ENCODE measurements at places on chromosomes 5 and 9.
A peak's percentile ranks its signal among the peaks of the same experiment; 100 is the strongest.

DNA sequence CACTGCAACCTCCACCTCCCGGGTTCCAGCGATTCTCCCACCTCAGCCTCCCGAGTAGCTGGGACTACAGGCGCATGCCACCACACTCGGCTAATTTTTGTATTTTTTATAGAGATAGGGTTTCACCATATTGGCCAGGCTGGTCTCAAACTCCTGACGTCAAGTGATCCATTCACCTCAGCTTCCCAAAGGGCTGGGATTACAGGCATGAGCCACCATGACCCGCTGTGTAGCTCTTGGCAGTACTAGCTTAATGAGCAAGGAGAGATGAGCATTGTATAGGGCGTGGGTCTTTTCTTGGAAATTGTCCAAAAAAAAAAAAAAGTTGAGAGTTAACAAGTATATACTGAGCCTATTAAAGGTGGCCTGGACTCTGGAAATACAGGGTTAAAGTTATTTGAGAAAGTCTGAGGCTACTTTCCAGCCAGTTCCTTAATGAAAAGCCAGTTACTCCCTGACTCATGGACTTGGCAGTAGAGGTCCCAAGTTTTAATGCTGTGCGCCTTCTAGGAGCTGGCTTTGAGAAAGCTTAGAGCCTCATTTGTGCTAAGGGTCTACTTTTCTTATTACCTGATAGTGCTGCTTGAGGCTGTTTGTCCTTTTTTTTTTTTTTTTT, 4.2 kb upstream of the FGF18 start:
- no peak for DNase-seq

- DNase-seq = no peak
These were observed 73.2 kb upstream of the PHYKPL start for GRCh38 chr5:178305801-178306200.

DNA sequence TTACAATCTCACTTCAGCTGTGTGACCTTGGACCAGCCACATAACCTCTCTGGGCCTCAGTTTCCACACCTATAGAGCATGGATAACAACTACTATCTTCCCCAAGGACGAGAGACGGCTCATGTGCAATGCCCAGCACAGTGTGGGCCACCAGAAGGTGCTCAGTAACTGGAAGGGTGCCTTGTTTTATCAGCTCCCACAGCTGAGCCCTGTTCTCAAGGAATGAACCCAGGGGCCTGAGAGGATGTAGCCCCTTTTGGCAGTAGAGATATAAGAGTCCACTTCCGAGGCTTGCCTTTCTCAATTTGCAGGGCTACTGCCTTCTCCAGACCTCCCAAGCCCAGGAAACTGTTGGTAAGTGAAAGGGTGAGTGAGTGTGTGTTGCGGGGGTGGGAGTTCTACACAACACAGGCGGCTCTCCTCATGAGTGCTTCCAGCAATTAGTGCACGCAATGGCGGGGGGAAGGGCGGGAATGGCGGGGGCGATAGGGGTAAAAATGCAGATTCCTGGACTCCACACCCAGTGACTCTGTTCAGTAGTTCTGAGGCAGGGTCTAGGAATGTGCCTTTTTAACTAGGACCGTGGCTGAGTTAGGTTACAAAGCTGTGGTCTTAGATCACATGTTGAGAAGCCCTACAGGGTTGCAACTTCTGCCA, 185.1 kb downstream of the FSTL4 start:
- DNase-seq = no peak

- DNase-seq = no peak
These were observed 39.2 kb downstream of the PRR16 start for GRCh38 chr5:120503341-120503740.

- no peak for DNase-seq
These were observed 148.0 kb downstream of the TARS1 start for GRCh38 chr5:33588654-33589372.

DNA sequence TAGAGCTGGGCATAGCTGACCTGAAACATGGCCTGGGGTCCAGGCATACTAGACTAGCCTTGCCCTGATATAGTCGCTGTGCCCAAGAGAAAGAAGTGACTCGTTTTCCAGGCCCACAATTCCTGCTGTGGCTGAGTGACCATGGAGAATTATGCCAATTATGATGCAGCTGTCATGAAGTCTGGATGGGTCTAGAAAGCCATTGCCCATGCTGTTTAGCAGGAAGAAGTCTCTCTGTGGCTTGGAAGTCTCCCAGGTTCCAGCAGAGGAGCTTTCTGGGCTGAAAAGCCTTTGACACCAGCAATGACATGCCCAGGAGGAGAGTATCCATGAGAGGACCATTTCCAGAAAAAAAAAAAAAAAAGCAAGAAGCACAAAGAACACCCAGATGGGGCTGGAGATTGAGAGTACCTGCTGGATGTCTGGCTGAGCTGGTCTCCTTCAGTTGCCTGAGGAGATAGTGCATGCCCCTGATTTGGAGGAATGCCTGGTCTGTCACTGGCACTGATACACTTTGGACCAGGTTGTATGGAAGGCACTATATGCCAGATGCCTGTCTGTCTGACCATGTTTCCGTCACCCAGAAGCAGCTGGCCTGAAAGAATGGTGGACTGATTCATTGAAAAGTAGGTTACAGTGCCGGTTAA, 128.0 kb upstream of the EPB41L4A start:
- no peak for DNase-seq

- no peak for DNase-seq
These were observed 232.3 kb downstream of the IRX2 start for GRCh38 chr5:2519153-2519552.

DNA sequence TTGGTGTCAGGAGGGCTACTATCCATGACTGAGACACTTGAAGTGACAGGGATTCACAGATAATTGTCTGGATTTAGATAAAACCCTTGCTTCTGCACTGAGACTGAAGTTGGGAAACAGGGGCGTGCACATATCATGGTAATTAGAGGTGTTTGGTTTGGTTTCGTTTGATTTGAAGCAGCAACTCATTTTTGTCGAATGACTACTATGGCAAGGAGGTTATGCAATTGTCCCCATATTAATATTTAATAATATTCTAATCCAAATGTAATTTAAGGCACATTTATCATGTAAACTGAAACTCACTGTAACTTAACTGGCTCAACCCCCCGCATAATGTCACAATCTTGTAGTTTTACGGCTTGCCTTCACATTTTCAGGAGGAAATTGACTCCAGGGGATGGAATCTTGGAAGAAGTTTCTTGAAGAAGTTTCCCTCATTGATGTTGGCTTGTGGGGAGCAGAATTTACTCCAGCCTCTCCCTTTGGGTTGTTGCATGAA, 12.5 kb downstream of the ZNF366 start:
- no peak for DNase-seq

DNA sequence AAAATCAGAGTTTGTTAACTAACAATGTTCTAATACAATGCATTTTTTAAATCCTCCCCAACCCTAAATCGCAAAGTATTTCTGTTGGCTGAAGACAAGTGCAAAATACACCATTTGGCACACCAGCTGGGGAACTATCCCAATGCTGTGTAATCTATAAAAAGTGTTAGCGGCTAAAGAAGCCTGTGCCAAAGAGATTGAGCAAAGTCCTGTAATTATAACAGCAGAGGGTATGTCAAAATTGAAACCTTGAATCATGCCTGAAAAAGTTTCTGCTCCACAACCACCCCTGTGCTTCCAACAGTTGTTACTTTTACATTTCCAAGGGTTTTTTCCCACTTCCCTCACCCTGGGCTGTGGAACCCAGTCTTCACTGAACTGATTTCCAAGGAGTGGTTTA, 83.1 kb upstream of the PLPP6 start:
- no peak for DNase-seq

GRCh38 chr5:125536582-125536981, 790.1 kb upstream of the ZNF608 start:
- no peak for DNase-seq

GRCh38 chr5:139872851-139873794, 77.5 kb downstream of the PSD2 start:
- DNase-seq = no peak

DNA sequence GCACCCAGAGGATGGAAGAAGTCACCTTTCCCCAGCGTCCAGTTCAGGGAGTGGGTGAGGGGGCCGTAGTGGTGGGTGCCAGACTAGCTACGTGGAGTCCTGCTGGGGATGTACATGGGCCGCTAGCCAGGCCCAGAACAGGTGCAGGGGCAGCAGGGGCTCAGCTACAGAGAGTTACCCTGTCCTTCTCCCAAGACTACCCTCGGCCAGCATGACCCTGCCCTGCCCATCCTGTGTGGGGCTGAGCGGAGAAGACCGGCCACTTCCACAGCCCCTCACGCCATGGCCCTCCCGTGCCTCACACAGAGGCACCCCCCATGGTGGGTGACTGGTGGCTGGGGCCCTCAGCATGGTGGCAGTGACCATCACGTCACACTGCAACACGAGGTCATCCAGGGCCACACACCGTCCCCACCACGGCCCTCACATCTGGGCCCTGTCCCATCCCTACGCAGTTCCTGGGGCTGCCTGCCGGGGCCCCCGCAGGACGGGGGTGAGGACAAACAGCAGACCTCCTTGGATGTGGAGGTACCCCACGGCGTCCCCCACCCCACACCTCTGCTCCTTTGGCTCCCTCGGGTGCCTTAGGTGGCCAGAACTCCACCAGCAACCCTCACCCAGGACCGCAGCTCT, 977 bp upstream of the DPP7 start:
- no peak for DNase-seq

GRCh38 chr5:69001627-69002026, 92.2 kb upstream of the SLC30A5 start:
- DNase-seq = no peak

GRCh38 chr5:136726506-136726905, 361.2 kb upstream of the TRPC7 start:
- DNase-seq = no peak

- no peak for DNase-seq
These were observed 3.3 kb downstream of the SETX start for GRCh38 chr9:132351404-132352045.

DNA sequence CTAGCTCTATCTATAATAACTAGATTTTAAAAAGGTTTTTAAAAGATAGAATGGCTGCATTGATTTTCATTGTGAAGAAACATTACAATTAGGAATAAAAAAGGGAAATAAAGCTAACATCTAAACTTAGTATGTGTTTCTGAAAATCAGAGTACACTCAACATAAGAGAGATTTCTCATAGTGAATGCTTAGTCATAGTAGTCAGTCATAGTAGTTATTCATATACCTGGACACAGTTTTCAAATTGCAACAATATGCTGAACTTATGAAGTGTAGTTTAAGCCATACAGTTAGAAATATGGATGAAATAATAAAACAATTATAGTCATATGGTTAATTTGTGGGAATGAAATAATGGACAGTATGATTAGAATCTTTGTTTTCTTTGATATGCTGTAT, 273.0 kb upstream of the CTNND2 start:
- DNase-seq = no peak

DNA sequence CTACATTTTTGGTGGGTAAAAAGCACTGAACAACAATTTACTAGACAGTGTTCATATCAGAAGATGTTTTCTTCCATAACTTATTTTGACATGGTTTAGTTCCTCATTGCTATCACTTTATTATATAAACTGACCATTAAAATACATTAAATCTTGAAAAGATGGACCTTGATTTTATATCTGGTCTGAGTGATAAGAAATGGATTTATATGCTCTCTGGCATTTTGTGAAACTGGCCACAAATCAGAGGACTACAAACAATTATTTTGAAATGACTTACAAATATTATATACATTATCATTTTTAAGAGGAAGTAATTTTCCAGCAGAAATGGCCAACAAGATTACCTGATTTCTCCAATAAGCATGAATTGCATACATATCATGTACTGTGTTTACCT, 23.6 kb upstream of the TRIM36 start:
- no peak for DNase-seq

- no peak for DNase-seq
These were observed 382.7 kb downstream of the ENC1 start for GRCh38 chr5:74257645-74258313.

GRCh38 chr5:60494144-60494543, 205.8 kb downstream of the DEPDC1B start:
- no peak for DNase-seq

DNA sequence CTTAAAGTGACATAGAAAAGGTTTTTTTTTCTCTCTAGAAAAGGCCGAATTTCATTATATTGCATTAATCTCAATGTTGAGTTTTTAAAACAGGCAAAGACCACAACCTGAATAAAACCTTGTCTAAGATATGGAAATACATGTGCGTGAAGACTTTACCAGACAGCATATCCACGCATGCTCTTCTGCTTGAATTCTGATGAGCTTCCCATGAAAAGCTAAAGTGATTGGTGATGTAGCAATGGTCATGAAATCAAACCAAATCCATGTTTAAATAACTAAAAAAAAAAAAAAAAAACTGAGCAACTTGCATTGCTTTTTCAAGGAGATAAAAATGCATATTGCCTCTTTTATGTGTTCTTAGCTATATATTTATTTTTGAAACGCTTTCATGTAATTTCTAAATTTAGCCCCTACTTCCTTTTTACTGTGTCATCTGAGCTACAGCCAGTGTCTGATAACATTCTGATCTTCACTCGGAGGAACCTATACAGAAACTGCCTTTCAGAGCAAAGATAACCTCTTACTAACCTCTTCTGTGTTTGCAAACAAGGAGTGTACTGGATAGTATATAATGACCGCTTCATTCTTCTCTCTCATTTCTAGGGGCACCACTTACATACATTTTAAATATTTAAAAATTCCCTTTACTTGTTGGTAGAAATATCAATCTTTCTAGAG, 179.1 kb upstream of the GNA14 start:
- DNase-seq = no peak

- DNase-seq = no peak
These were observed 27.6 kb downstream of the SLC25A51 start for GRCh38 chr9:37876376-37876775.

DNA sequence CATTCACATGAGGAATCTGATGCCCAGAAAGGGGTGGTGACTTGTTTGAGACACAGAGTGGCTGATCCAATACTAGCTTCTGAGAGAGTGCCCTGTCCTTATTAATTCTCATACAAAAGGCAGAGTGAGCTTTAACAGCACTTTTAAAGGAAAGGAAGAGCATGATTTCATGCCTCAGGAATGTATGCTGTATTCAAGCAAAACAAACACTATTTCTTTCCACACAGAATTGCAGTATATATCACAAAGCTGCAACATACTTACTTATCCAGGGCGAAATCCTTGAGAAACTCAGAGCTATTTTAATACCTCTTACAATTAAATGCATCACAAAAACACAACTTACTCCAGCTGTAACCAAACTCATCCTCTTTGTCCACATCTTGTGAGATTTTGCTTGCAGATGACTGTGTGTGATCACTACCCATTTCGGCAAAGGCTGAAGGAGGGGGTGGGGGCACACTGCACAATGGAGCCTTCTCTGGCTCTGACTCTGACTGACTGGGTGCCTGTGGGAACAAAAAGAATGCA, 139.8 kb downstream of the MPDZ start:
- peak; percentile 61 for DNase-seq

GRCh38 chr9:136685790-136686533, 1.3 kb downstream of the AGPAT2 start:
- DNase-seq = no peak
